Upper lobe of right lung (tissue), 1 donor: ENCODE measurements at places on chromosomes 7 and 10.
A peak's percentile ranks its signal among the peaks of the same experiment; 100 is the strongest.

GRCh38 chr10:77603534-77603927, 34.1 kb downstream of the KCNMA1 start:
- DNase-seq, result no peak

- DNase-seq, result no peak
Observed at GRCh38 chr10:71391701-71392100, 5.0 kb upstream of the CDH23 start.

- no peak for DNase-seq
Observed at GRCh38 chr10:101291331-101292193, 62.3 kb upstream of the LBX1 start.

- DNase-seq, result no peak
Observed at GRCh38 chr10:112938808-112939482, 11.1 kb upstream of the TCF7L2 start.

GRCh38 chr10:71694567-71694968, 25.0 kb downstream of the C10orf105 start:
- DNase-seq, result peak; percentile 72

- DNase-seq, result peak; percentile 75
Observed at GRCh38 chr10:88731296-88731695, 25.2 kb downstream of the LIPK start.

DNA sequence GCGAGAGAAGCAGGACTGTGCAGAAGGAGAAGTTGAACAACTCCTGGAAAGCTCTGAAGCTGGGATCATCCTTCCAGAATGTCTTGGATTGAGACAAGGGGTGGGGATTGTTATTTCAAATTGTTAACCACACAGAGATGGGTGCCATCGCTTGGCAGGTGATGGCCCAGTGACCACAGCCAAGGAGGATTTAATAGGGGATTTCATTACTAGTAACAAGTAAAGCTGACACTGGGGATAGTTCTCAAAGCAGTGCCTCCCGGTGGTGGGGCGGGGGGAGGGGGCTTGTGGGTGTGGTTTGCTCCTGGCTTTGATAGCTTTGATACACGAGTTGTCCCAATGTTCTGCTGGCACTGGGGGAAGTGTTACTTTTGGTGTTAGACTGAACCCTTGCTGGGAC, 59.2 kb downstream of the ZNF503 start:
- no peak for DNase-seq

- no peak for DNase-seq
Observed at GRCh38 chr10:10307036-10307435, 710.6 kb upstream of the CELF2 start.

GRCh38 chr7:70523249-70523988, 608.5 kb upstream of the GALNT17 start:
- DNase-seq, result no peak

DNA sequence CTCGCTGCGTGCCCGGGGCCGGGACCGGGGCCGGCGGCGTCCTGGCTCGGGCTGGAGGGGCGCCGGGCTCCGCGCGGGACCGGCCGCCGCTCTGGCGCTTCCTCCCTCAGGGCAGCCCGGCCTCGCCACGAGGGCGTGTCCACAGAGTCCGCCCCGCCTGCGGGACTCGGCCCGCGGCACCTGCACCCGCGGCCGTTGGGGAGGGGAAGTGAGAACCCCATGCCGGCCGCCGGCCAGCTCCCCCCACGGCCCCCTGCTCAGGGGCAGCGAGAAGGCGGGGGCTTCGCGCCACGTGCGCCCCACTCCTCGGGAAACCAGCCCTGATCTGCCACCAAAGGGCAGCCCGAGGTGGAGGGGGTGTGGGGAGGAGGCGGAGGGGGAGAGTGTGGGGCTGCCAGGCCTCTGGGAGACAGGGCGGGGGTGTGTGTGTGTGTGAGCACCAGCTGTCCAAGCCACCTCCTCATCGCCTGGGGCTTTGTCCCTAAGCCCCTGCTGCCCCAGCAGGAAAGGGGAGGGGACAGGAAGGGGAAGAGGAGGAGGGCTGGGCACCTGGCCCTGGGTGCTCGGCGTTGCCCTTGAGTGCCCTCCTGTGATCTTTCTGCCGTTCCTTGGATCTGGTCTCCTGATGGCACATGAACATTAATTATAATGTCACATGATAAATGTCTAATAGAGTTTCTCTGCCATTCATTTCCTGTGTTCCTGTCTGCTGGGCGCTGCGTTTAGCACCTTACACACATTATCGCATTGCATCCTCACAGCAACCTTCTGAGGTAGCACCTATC, at the start of gene PIK3AP1:
Gene PIK3AP1 (minus strand): TSS at position 93 of the 785 bp plus-strand sequence. CDS start 120 bp downstream, outside the sequence.
- peak; percentile 88 for DNase-seq

DNA sequence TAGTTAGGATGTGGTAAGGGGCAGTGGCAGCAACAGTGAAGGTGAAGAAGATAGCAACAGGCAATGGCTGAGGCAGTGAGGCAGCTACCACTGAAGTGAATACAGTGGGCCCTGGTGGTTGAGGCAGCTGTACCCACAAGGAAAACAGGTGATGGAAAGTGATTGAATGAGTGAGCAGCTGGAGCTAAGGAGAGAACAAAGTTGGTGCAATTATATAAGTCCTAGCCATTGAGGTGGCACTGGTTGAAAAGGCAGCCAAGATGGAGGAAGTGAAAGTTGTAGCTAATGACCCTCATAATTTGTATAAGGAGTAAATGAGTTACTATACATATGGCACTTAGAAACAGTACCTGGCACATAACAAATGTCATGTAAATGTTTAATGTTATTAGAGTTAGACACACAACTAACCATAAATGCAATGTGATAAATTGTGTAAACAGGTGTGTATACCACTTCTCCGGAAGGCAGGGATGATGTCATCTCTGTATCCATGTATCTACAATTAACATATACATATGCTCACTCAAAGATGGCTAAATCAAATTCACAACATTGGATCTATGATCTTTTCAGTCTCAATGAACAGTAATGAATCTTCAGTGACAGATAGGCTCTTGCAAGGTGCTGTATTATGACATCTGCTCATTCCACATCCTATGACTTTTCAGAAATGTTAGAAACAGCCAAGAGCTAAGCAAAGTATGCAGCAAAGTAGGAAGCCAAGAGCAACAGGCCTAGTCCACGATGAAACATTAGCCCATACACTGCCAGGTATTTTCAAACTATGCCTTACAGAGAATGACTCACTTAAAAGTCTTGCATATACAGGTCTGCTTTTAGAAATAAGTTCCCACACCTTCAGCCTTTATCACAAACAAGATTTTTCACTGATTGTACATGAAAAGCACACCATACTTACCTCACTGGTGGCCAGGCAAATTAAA, 10.7 kb downstream of the XPNPEP1 start:
- no peak for DNase-seq
